Activated gamma-delta T cell (primary cell): ENCODE measurements at places on chromosomes 5 and 9.

GRCh38 chr9:113399646-113400200, 1.4 kb downstream of the ALAD start:
- DNase-seq, result no peak

DNA sequence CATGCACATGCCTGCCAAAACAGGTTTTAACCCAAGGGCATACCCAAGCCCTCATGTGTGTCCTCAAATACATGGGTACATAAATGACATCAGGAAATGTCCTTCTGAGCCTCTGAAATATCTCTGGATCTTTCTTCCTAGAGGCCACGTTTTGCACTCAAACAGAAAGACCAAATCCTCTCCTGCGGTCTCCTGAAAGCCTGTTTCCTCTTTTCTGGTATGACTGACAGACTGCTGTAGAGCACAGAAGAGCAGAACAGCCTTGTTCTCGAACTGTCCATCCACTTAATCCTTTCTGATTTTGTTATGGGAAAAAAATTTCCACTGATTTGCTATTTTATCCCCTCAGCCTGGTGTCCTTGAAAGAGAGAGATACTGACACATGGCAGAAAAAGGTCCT, 107.2 kb downstream of the ASTN2 start:
- DNase-seq, result no peak

- no peak for DNase-seq
Observed at GRCh38 chr5:75678155-75678554, 39.1 kb downstream of the POC5 start.

DNA sequence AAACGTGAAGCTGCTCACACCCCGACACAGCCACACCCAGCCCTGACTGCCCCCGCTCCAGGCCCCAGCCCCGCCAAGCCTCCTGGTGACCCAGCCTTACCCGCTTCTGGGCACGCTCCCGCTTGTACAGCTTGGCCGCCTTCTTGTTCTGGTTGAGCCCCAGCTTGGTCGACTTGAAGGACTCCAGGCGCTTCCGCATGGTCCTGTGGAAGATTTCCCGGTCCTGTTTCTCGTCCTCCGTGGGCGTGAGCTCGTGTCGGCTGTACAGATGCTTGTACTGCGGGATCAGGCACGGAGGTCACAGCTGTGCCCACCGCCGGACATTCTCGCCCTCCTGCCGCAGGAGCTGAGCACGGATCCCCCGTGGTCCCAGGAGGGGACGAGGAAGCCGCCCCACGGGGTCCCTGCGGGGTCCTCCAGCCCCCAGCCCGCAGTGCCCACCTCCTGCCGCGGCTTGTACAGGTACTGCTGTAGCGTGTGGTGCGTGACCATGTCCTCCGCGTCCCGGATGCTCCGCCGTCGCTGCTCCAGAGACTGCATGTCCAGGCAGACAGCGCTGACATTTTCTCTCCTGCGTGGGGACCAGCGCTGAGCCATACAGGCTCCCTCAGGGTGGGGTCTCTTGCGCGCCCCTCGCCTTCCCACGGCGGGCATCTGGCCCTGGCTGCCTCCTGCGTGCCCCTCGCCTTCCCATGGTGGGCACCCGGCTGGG, 33.3 kb downstream of the EXOC3 start:
- no peak for DNase-seq

- no peak for DNase-seq
Observed at GRCh38 chr5:181265092-181265671, 4.2 kb upstream of the TRIM52 start.

DNA sequence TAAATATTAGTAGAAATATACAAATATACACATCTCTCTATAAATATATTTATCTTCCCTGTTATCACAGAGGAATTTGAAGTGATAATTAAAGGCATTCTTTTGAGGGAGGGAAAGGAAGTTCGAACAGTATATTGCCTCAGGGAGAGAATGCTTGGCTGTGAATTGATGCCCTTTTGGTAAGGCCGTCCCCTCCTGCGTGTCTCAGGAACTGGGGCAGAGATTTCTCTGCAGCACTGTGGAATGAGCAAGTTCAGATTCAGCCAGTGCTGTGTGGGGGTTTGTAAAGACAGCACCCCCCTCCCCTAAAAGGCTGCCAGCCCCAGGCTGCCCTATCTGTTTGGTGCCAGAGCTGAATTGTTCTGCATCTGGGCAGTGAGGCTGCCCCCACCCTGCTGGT, 42.0 kb downstream of the UBE2QL1 start:
- no peak for DNase-seq

GRCh38 chr9:110468950-110469349, 110.6 kb downstream of the SVEP1 start:
- no peak for DNase-seq
